ENCODE measurements at places on chromosomes 7 and 10.

DNA sequence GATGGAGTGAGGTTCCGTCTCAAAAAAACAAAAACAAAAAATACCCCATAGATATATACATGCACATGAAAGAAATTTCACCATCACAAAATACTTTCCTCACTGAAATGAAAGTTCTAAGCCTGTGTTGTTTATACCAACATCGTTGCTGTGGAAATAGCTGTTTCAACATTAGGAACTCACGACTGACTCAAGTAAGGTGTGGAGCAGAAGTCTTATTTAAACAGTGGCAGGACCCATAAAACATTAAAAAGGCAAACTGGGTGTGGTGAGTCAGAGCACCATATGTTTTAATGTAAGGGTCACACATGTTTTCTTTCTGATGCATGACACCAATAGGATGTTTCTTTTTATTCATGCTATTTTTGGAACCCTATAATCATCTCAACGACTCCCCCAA is 48.3 kb downstream of the BAIAP2L1 start:
- no peak for DNase-seq
- H3K36me3 ChIP-seq, result no peaks in the 10 kb centered on the region
- H3K4me3 ChIP-seq, result no peak overlapping the region
- no peaks in the 10 kb centered on the region for H3K4me1 ChIP-seq
- H3K27me3 ChIP-seq, result peaks cover 54% of the 10 kb centered on the region
- no peak overlapping the region for H3K27ac ChIP-seq

DNA sequence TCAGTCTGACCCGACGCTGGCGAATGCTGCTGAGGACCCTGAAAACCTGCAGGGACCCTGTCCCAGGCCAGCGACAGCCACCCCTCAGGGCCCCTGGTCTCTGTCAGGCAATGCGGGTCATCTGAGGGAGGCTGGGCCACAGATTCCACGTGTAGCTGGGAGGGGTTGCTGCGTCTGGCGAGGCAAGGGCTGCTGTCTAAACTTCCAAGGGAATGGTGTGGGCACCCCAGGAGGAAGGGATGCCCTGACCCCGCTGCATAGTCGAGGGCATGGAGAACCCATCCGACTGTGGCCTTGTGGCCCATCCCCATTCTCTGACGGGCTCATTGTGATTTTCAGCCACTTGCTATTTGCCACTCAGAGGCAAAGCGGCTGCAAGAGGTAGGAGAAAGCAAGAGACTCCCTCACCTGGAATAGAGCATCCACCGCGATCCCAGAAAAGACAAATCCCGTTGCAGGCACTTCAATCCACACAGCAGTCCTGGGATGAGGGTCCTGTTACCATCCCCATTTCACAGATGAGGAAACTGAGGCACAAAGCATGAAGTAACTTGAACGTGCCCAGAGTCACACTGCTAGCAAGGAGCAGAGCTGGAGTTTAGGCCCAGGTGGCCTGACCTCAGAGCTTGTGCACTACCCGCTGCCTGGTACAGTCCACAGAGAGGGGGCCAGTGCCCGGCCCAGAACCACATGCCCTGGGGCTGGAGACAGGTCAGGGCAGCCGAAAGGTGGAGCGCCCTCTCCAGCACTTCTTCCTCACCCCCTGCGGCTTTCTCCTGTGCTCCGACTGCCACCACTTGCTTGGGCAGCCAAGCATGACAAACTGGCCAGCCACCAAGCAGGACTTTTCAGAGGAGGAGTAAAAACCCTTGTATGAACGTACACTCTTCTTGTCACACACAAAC is 163.8 kb upstream of the KLF14 start:
- H3K36me3 ChIP-seq, result peaks cover 100% of the 10 kb centered on the region
- H3K27ac ChIP-seq, result peak overlapping the region; percentile 94
- no peaks in the 10 kb centered on the region for H3K27me3 ChIP-seq
- peak overlapping the region; percentile 71 for H3K4me3 ChIP-seq
- DNase-seq, result no peak
- H3K4me1 ChIP-seq, result peaks cover 67% of the 10 kb centered on the region

GRCh38 chr10:84193846-84194423 is 402 bp upstream of the CDHR1 start:
- no peaks in the 10 kb centered on the region for H3K27me3 ChIP-seq
- H3K36me3 ChIP-seq, result peaks cover 2% of the 10 kb centered on the region
- H3K27ac ChIP-seq, result no peak overlapping the region

GRCh38 chr10:100340948-100341847 is 5.8 kb upstream of the SCD start:
- H3K27me3 ChIP-seq, result no peaks in the 10 kb centered on the region
- H3K27ac ChIP-seq, result peak overlapping the region; percentile 74
- DNase-seq, result no peak
- no peak overlapping the region for H3K4me3 ChIP-seq
- H3K4me1 ChIP-seq, result peaks cover 10% of the 10 kb centered on the region
- H3K36me3 ChIP-seq, result peaks cover 3% of the 10 kb centered on the region

GRCh38 chr10:44857363-44858016 is 53.6 kb upstream of the TMEM72 start:
- no peak overlapping the region for H3K4me3 ChIP-seq
- peak; percentile 39 for DNase-seq
- peaks cover 11% of the 10 kb centered on the region for H3K27me3 ChIP-seq
- H3K36me3 ChIP-seq, result no peaks in the 10 kb centered on the region

DNA sequence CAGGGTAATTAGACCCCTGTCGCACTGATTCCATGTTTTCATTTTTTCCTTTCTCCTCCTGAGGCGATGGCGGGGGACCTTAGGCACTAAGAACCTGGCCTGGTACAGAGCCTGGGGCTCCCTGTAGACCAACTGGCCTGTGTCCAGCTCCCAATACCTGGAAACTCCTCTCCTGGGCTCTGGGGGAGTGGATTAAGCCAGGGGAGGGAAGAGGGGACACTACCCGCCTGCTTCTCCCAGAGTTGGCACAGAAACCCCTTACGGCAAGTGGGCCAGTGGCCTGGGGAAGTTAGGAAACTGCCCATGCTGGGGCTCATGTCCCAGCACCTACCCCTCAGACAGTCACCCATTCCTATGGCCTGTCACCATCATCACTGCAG is 121.6 kb downstream of the GRID1 start:
- H3K36me3 ChIP-seq, result no peaks in the 10 kb centered on the region
- H3K27me3 ChIP-seq, result peaks cover 14% of the 10 kb centered on the region
- H3K27ac ChIP-seq, result no peak overlapping the region
- no peak overlapping the region for H3K4me3 ChIP-seq
- no peak for DNase-seq

GRCh38 chr7:140653319-140654108 is 12.9 kb upstream of the DENND2A start:
- no peak overlapping the region for H3K27ac ChIP-seq
- peaks cover 17% of the 10 kb centered on the region for H3K4me1 ChIP-seq
- no peak overlapping the region for H3K4me3 ChIP-seq

DNA sequence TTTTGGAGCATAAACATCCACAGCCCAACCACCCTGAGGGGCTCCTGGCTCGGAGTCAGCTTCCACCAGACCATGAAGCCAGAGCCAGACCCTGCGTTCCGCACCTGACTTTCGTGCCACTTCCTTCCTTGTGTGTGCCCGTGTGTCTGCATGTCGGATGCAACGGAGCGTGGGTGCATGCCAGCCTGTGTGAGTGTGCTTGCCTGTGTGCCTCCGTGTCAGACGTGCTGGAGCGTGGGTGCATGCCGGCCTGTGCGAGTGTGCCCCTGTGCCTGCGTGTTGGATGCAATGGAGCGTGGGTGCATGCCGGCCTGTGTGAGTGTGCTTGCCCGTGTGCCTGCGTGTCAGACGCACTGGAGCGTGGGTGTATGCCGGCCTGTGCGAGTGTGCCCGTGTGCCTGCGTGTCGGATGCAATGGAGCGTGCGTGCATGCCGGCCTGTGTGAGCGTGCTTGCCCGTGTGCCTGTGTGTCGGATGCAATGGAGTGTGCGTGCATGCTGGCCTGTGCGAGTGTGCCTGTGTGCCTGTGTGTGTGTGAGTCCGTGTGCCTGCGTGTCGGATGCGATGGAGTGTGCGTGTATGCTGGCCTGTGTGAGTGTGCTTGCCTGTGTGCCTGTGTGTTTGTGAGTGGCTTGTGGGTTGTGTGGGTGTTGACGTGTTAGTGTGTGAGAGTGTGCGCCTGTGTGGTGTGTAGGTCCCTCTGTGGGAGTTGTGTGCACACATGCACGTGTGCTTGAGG is 28.1 kb upstream of the KNDC1 start:
- H3K4me1 ChIP-seq, result peaks cover 2% of the 10 kb centered on the region
- H3K27ac ChIP-seq, result no peak overlapping the region
- no peaks in the 10 kb centered on the region for H3K36me3 ChIP-seq
- H3K4me3 ChIP-seq, result no peak overlapping the region
- no peaks in the 10 kb centered on the region for H3K27me3 ChIP-seq

DNA sequence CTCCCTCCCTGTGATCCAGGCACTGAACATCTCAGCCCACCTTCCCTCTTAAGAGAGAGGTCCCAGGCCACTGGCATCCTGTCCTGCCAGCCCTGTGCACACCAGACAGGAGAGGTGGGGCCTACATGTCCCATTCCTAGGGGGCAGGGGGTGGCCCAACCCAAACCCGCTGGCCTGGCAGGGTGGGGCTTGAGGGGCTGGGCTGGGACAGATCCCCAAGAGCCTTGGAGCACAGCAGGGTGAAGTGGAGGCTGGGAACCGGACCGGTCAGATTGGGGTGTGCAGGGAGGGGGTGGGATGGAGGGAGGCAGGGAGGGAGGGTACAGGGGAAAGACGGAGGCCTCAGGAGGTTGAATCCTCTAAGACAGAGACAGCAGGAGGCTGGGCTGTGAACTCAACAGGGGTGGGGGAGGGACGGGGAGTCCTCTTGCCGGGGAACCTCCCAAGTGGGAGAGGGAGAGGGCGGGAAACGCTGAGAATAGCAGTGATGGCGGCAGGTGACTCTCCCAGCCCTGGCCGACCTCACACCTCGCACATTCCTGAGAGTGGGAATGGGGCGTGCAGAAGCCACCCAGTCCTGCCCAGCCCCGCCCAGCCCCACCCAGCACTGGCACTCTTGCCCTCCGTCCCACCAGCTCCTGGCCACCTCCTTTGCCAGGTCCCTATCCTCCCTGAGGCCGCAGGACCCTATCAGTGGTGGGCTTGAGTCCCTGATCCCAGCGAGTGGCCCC is 6.7 kb downstream of the TSC22D4 start:
- no peak for DNase-seq
- H3K4me3 ChIP-seq, result no peak overlapping the region
- H3K27me3 ChIP-seq, result no peaks in the 10 kb centered on the region

DNA sequence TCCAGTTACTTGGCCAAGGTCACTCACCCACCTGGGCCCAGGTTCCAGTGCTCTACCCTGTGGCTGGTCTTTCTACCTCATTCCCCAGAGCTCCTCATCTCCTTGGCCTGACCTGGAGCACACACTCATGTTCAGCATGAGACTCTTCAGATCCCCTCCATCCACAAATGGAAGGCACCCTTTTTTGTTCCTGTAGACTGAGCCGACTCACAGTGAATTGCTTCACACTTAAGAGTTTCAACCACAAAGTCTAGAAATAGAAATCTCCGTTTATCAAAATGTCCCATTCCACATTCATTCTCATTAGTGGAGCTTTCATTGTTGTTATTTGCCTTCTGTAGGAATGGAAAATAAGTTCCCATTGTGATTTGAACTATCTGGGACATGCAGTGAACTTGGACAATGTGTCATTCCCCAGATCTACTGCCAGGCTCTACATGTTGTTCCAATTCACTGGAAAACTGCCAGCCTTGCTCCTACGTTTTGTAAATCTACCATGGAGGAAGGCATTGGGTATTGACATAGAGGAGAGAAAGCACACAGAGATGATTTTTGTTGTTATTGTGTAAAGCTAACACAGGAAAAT is 125.3 kb upstream of the CELF2 start:
- H3K4me1 ChIP-seq, result no peaks in the 10 kb centered on the region
- H3K4me3 ChIP-seq, result no peak overlapping the region
- no peaks in the 10 kb centered on the region for H3K36me3 ChIP-seq
- H3K27me3 ChIP-seq, result peaks cover 34% of the 10 kb centered on the region

DNA sequence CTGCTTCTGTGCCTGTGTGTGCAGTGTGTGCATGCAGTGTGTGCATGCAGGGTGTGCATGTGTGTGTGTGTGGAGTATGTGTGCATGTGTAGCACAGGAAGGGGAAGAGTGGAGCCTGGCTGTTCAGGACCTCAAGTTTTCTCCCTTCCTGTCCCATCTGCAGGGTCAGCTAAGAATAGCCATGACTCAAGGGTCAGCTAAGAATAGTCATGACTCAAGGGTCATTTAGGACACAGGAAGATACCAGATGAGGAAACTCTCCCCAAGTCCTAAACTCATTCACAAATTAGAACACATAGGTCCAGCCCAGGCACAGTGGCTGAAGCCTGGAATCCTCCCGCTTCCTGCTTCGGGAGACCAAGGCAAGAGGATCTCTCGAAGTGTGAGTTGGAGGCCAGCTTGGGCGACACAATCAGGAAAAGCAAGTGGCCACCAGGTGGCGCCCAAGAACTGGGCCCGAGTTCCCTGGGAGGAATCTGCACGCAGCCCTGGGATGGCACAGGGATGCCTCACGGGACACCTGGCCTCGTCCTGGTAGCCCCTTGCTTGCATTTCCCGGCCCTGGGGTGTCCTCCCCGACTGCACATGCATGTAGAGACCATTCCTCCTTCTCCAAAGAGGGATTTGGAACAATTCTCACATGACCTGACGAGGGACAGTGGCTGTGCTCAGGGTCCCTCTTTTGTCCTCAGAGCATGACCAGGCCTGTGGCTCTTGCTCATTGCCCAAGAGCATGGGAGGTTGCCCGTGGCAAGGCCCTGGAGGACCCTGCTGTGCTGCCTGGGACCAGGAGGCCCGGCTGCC is 21.4 kb upstream of the VOPP1 start:
- DNase-seq, result peak; percentile 65
- no peaks in the 10 kb centered on the region for H3K36me3 ChIP-seq
- no peak overlapping the region for H3K4me3 ChIP-seq

DNA sequence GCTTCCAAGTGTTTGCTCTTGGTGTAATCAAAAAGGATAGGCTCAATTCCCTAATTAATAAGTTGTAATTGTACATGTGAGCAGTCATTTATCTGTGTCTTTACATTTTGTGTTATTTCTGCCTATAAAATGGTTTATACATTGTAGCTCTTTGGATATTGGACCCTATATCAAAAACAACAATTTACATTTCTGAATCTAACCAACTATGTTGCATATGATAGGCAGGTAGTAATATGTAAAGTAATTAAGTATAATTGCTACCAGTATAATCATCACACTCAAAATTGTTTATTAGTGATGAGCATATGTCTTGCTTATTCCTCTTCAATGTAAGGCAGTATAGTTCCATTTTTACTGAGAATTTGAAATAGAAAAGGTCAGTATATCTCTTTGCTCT is 13.8 kb downstream of the AKR1C1 start:
- H3K27me3 ChIP-seq, result peaks cover 12% of the 10 kb centered on the region
- H3K4me1 ChIP-seq, result no peaks in the 10 kb centered on the region
- no peak overlapping the region for H3K4me3 ChIP-seq
- H3K36me3 ChIP-seq, result no peaks in the 10 kb centered on the region
- DNase-seq, result no peak
- H3K27ac ChIP-seq, result no peak overlapping the region
